ENCODE measurements at places on chromosomes 5 and 9.

DNA sequence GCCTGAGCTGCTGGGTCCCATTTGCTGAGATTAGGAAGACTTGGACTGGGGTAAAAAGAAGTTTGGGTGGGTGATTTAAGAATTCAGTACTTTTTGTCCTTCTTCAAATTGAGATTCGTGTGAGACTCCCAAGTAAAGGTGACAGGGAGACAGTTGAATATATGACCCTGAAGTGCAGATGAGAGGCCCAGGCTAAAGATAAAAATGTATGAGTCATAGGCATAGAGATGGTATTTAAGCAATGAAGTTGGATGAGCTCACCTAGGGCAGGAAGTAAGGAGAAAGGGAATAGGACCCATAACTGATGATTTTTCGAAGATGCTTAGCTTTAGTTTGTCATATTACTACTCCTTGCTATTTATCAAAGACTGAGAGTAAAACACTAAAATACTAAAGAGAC, 255.9 kb upstream of the ADRA1B start:
- no peak for DNase-seq

- no peak for DNase-seq
Observed at GRCh38 chr9:69760278-69760610, 433 bp upstream of the PTAR1 start.

DNA sequence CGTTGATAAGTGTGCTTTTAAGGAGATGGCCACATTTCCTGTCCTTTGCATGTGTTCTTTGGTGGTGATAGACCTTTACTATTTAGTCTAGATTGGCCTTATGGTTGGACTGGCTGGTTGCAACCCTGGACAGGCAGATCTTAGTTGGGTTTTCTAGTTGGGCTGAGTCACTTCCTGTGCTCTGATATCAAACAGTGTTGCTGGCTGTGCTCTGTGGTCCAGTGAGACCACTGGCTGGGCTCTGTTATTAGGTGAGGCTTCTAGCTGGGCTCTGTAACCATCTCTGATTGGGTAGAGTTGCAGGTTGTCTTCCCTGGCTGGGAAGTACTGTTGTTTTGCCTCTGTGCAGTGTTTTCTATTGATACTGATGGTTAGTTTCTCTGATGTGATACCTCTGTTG, 432.5 kb downstream of the LRRC70 start:
- DNase-seq: no peak

DNA sequence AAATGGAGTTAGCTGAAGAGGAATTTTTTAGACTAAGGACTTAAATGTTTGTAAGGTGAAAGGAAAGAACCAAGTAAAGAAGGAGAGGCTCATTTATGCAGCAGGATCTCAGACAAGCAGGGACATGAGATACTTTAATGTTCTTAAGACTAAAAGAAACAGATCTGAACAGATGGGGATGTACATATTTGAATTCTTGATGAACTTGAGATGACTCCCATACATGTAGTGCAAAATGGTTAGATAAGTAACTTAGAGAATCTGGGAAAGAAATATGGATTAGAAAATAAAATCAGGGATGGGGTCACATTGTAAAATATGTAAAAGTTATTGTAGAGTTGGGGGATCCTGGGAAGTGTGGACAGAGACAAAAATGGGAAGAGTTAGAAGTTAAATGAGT, 27.1 kb upstream of the PSAT1 start:
- no peak for DNase-seq

- DNase-seq: no peak
Observed at GRCh38 chr5:164359260-164360255, 854.1 kb downstream of the MAT2B start.

DNA sequence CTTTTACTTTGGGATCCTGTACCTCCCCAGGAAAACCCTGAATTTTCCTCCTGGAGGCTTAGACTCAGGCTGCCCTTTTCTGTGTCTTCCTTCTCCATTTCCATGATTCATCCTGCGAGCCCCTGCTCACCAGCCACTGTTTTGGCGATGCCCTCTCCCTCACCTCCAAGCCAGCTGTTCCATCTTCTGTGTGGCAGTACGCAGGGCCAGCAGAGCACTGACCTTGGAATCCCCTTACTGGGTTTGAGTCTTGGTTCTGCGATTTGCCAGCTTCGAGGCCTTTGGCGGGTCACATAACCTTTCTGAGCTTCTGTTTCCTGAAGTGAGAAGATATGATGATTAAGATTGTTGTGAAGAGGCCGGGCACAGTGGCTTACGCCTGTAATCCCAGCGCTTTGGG, 7.2 kb downstream of the PPARGC1B start:
- DNase-seq: no peak

GRCh38 chr5:40165789-40166728, 513.7 kb upstream of the PTGER4 start:
- no peak for DNase-seq

- DNase-seq: no peak
Observed at GRCh38 chr9:4222357-4222756, 77.5 kb downstream of the GLIS3 start.

DNA sequence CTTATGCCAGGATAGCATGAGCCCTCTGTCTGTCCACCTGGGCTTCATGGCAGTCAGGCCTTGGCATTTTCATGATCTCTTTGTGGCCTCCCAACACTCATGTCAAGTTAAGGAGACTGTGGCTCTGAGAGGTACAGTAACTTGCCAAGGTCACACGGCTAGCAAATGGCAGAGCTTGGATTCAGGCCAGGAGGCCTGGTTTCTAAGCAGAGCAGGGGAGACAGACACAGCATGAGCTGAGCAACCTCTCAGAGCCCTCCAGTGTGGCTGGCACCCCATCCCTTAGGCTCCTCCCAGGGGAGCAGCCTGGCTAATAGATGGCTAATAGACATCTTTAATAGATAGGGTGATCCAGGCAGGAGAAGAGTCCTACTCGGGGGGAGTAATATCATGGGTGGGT, 4.1 kb downstream of the SYNPO start:
- no peak for DNase-seq

- DNase-seq: no peak
Observed at GRCh38 chr5:150164211-150164980, 2.2 kb upstream of the CDX1 start.

- DNase-seq: no peak
Observed at GRCh38 chr5:9782826-9783560, 152.8 kb upstream of the TAS2R1 start.

GRCh38 chr9:99056886-99057664, 47.8 kb upstream of the TGFBR1 start:
- no peak for DNase-seq

DNA sequence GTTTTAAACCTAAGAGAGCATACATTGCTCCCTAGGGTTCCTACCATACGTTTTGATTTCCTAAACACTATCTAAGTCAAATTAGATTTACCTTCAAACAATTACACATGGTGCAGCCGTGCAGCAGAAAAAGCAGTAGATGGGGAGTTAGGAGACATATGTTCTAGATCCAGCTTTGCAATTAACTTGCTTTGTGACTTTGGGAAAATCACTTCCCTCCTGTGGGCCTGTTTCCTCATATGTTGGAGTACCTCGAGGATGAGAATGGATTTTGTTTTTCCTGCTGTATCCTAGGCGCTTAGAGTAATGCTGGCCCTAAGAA, 711 bp downstream of the MRPL50 start:
- no peak for DNase-seq

DNA sequence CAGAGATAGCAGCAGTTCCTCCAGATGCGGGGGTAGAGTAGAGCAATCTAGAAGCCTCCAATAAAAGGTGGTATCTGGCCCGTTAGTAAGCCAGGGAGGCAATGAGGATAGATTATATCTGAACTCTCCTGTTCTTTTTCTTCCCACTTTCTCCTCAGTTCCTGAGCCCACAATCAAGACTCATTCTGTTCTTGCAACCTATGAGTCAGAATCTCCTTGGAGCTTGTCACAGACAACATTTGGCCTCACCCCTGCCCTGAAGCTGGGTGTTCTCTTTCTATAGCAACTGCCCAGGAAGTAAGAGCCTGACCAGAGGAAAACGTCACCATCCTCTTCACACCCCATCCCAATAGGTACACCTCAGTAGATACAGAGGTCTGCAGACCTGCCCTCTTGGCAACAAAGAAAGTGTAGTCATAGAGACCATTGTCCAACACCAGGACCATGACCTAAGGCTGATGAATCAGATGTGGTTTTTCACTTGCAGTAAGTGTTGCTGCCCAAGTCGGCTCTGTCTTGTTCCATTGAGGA, 76.3 kb upstream of the PCA3 start:
- no peak for DNase-seq

DNA sequence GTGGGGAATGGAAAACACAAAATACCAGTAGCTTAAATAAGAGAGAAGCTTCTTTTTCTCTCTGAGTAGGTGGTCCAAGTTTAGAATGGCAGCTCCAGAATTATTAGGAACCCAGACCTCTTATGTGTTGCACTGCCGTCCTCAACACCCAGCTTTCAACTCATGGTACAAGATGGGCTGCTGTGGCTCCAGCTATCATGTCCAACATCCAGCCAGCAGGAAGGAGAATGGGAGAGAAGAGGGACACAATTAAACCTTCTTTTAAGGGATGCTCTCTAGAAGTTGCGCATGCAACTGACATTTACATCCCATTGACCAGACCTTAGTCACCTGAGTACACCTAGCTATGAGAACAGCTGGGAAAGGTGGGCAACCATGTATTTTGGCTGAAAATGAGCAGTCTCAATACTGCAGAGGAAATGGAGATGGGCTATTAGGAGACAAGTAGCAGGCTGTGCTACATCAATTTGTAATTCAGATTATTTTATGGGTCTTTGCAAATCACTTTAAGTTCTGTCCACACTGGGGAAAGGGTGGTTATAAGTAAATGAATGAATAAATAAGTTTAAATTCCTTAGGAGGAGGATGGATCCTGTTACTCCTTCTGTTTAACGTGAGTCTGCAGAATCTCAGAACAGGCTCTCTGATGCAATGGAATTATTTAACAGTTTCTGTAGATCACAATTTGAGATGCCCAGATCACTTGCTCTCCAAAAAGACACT, 76.1 kb downstream of the SLC28A3 start:
- DNase-seq: no peak

- DNase-seq: peak; percentile 35
Observed at GRCh38 chr5:74326571-74327338, 313.8 kb downstream of the ENC1 start.

DNA sequence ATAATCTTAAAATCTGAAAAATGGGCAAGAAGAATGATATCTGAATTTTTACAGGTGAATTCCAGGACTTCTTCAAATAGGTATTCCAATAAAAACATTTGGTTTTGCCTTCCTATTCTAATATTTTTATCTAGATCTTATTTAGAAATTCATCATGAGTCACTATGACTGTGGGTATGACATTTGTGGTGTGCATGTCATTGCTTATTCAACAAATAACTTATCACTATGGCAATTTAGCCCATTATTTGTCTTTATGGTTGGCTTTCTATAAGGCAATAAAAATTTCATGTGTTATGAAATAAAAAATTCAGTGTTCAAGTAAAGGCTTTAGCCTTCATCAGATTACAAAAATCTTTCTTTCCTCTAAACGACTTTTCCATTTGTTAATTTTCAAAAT, 1139.6 kb upstream of the NUDT12 start:
- no peak for DNase-seq

DNA sequence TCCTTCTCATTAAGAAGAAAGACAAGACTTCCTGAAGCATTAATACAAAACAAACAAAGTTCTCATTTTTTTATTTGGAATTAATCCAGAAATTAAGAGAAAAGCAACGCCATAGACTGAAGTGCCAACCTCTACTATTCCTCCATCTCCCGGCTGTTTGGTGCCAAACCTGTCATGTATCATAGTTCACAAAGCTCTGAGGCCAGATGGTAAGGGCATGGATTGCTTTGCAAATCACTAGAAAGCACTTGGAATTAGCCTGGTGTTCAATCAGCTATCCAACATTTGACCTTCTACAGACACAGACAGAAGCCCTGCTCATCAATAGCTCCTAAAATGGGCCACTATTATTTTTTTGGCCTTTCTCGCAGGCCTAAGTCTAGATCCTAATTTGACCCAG, 33.8 kb downstream of the HTR1A start:
- no peak for DNase-seq

GRCh38 chr5:5011151-5011550, 129.0 kb upstream of the ADAMTS16 start:
- DNase-seq: no peak

GRCh38 chr5:177588413-177588909, 3.5 kb upstream of the TMED9 start:
- DNase-seq: no peak

DNA sequence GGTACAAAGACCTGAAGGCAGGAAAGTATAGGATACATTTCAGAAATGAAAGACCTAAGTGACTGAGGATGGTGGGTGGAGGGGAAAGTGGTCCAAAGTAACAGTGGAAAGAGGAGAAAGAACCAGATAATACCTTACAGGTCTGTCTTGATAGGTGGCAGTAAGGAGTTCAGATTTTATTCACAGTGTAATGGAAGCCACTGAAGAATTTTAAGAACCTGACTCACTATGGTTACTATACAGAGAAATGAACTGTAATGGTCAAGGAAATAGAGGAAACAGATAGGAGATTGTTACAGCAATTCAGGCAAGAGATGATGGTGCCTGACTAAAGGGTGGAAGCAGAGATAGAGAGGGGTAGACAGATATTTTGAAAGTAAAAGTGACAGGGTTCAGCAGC, 46.5 kb downstream of the EPB41L4A start:
- no peak for DNase-seq

DNA sequence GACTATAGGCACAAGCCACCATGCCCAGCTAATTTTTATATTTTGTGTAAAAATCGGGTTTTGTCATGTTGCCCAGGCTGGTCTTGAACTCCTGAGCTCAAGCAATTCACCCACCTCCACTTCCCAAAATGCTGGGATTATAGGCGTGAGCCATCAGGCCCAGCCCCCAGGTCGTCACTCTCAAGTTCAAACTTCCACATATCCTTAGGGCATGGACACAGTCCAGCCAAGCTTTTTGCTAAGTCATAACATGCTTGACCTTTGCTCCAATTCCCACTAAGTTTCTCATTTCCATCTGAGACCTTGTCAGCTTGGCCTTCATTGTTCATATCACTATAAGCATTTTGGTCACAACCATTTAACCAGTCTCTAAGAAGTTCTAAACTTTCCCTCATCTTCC, 43.9 kb upstream of the ARAP3 start:
- DNase-seq: no peak

DNA sequence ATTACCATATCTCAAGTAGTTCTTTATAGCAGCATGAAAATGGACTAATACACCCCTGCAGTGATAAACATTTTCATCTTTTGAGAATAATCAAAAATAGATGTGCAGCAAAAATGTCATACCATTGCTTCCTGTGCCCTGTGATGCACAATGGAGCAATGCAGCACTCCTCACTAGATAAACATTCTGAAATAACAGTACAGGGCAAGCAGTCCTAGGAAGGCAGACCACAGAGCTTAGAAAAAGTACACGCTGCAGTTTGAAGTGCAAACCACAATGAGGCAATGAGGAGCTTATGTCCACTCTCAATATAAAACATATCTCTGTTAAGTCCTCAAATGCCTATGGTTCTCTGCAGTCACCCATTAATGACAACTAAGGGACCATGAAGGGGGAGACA, 367.6 kb downstream of the PDE4D start:
- no peak for DNase-seq

GRCh38 chr9:92097997-92098482, 17.2 kb downstream of the SPTLC1 start:
- peak; percentile 48 for DNase-seq
